ACHN (cell line): ENCODE measurements at places on chromosomes 3 and 15.

DNA sequence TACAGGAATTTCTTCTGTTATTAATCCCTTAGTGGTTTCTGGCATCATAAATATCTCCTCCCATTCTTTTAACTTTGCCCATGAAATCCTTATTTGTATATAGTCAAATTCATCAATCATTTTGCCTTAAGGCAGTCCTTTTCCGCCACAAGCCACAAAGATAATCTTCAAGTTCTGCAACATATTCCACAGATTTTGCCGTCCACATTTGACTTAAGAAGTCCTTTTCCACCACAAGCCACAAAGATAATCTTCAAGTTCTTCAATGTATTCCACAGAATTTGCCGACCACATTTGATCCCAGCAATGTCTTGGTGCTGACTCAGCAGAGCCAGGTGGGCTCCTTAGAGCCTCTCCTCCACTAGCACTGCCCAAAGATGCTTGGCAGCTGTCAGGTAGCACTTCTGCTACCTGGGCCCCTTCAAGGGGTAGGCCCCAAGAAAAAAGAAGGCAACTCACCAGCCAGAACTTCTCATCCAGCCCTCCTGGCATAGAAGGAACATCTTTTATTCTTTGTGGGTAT is 35.0 kb downstream of the SEC22C start:
- DNase-seq: no peak

GRCh38 chr3:41224120-41224806 is 25.0 kb downstream of the CTNNB1 start:
- DNase-seq: peak; percentile 6

DNA sequence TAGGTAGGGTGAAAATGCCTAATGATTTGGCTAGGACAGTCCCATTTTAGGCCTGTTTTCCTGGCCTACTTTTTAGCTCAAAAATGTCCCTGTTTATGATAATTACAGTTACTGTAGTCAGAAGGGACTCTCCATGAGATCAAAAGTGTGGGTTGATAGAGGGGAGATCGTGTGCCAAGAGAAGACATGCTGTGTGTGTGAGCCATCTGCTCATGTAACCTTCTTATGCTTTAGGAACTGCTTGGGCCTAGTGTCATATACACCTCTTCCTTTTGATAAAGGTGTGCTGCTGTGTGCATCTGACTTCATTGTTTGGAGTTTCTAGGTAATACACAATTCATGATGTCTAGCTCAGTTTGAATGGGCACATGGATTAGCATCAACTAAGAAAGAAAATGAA is 786.5 kb downstream of the PDCD6IP start:
- DNase-seq: no peak

DNA sequence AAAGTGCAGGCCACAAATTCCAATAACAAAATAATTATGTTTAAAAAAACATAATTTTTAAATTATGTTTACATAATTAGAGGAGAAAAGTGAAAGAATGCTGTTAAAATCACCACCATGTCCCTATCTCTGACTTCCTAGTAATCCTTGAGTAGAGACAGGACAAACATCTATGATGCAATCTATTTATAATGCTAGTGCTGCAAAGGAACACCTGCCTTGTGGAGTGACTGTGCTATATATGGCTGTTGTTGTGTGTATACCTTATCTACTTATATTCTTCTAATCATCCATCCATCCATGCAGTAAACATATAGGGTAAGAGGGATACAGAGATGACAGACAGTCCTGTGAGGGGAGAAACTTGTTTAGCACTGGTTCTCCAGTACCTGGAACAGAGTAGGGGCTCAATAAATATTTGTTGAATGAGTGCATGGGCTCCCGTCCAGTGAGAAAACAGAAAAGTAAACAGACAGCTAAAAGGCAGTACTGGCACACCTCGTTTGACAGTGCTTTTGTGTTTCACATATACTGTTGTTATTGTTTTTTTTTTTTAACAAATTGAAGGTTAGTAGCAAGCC is 229.3 kb upstream of the UBE2E1 start:
- no peak for DNase-seq

- DNase-seq: no peak
Observed at GRCh38 chr15:40590667-40591050, 3.4 kb upstream of the KNL1 start.

GRCh38 chr15:101551696-101552591 is 62.4 kb upstream of the PCSK6 start:
- DNase-seq: no peak

DNA sequence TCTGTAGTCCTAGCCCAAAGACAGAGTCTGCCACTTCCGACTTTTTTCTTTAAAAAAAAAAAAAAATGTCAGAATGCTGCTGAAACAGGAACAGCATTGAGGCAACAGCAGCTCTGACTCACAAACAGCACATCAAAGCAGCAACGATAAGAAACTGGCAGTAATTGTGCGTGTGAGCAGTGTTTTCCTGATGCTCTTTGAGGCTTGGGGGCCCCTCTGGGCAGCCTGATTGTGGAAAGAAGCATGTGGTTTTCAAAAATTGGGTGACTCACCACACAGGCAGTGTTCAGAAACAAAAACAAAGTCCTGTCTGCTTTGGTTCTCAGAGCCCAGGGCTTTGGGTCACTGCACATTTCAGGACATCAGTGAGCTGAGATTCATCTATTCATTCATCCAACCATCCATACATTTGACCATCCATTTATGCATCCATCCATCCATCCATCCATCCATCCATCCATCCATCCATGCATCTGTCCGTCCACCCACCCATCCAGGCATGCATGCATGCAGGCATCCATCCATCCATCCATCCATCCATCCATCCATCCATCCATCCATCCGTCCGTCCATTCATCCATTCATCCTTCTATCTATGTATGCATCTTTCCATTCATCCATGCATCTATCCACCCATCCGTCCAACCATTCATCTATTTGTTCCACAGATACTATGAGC is 308.4 kb downstream of the RPLP1 start:
- DNase-seq: peak; percentile 75

- no peak for DNase-seq
Observed at GRCh38 chr3:95438274-95438673, 1375.4 kb downstream of the NSUN3 start.

- DNase-seq: no peak
Observed at GRCh38 chr3:115660646-115661337, 37.5 kb downstream of the GAP43 start.

DNA sequence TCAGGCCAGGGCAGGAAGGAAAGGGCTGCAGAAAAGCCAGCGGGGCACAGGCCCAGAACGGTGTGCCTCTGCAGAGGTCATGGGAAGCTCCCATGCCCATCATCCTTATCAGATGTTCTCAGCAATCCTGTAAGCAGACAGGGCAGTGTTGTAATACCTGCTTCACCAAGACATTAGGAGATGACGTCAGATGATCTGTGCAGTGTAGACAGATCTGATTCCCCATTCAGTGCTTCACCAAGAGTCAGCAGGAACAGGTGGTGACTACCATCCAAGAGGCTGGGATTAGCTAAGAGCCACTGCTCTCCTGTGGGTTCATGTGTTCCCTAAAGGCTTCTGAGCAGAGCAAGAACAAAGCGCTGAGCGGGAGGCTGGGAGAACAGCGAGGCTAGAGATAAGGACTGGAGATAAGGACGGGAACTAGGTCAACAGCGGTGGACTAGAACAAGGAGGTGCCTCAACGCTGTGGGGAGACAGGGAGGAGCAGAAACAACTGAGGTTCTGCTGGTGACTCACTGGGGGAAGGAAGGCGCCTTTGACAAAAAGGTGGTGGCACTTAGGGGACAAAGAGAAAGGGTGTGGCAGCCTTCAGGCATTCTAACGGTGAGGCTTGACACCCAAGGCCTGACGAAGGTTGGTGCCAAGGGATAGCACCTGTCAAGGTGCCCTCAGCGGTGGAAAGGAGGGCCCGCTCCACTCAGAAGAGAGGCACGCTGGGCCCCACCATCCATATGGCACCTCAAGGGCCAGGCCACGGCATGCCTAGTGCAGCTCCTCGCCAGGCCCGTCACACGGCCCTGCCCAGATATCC is 28.4 kb downstream of the CCDC12 start:
- DNase-seq: no peak

GRCh38 chr3:36649125-36649524 is 115.2 kb downstream of the DCLK3 start:
- no peak for DNase-seq

GRCh38 chr3:50591196-50591741 is 20.3 kb downstream of the CISH start:
- DNase-seq: no peak

GRCh38 chr3:23587513-23587912 is 218.2 kb upstream of the UBE2E1 start:
- no peak for DNase-seq

DNA sequence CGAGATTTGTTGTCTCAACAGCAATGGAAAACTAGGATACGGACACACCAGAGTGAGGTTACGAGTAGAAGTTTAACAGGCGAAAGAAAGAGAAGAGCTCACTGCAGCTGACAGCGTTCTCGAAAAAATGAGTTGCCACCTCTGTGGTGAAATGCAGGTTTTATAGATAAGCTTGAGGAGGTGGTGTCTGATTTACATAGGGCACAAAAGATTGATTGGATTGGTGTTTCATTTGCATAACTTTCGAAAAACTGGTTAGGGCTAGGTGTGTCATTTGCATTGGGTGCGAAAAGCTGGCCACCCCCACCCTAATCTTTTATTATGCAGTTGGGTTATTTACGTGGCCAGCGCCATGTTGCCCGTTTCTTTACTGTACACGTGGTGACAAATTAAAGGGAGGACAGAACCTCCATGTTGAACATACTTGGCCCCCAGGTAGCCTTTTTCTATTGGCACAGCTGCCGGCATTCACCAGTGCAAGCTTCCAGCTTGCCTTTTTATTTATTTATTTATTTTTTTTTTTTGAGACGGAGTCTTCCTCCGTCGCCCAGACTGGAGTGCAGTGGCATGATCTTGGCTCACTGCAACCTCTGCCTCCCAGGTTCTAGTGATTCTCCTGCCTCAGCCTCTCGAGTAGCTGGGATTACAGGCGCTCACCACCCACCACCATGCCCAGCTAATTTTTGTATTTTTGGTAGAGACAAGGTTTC is 8.3 kb downstream of the IFT122 start:
- DNase-seq: peak; percentile 10

DNA sequence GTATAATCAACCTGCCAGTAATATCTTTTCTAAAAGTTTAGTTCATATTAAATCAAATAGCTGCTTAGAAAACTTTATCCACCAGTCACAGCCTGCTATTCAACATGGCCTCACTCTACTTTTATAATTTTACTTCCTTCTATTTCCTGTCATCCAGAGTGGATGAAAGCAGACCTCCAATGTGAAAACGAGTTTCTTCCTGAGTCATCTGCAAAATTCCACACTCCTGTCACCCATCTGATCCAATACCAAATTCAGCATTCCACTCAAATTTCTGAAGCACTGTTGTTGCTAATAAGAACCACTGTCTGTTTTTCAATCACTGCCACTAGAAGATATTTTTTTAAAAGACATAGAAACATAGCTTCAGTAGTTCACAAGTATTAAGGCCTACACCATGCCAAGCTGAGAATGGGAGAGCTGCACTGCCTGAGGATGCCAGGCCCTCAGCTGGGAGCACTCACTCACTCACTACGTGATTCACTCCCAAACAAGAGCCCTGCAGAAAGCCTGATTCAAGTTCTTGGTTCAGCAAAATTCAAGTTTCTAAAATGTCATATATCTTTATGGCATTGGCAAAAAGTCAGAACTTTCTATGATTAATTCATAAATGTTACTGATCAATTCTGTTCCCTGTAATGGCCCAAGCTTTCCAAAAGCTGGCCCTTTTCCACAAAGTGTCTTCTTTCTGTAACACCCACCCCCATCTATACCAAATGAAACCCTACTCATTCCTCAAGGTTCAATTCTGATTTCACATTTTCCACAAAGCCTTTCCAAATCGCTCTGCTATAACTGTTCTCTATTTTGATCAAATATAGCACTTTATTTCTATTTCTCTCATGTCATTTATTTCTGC is 82.9 kb downstream of the FSIP1 start:
- no peak for DNase-seq

GRCh38 chr15:29410338-29410737 is 140.7 kb upstream of the NSMCE3 start:
- no peak for DNase-seq

GRCh38 chr3:135310317-135310716 is 515.3 kb downstream of the EPHB1 start:
- peak; percentile 0 for DNase-seq

DNA sequence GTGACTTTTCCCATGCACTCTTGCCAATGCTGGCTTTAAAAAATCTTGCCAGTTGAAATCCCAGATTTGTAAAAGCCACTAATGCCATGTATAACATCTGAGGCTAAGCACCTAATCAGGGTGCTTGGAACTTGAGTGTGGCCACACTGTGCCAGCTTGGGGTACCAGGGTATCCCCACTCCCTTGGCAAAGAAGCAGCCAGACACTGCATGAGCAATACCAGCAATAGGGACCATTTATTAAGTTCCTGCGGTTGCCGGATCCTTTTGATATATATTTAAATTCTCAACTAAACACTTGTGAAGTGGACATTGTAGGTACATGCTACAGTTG is 2.2 kb upstream of the RHCG start:
- DNase-seq: no peak

DNA sequence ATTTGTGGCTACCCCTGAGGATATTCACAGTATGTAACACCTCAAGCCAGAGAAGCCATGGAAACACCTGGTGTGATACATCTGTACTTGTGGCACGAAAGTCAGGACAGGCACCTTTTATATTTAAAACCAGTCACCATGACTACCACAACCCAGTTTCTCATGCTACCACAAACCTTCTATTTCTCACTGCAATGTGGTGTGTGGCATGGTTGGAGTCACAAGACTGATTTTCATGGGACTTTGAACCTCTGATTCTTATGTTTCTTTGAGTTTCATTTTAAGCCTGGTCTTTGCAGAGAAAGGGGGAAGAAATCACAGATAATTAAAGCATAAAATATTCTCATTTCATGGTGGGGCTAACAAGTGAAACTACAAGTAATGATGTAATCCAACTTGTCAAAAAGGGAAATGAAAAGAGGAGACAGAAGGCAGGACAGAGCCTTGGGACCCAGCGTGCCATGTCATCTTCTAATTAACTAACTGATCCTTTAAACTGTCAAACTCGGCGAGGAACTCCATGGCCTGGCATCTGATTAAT is 175.9 kb downstream of the PDZRN3 start:
- no peak for DNase-seq

- no peak for DNase-seq
Observed at GRCh38 chr15:88898736-88899135, 3.4 kb upstream of the HAPLN3 start.

- DNase-seq: no peak
Observed at GRCh38 chr3:127667119-127667681, 5.6 kb upstream of the ABTB1 start.

GRCh38 chr3:14169871-14170270 is 8.5 kb downstream of the XPC start:
- DNase-seq: no peak

- DNase-seq: peak; percentile 41
Observed at GRCh38 chr3:4744405-4745234, 234.6 kb upstream of the BHLHE40 start.

DNA sequence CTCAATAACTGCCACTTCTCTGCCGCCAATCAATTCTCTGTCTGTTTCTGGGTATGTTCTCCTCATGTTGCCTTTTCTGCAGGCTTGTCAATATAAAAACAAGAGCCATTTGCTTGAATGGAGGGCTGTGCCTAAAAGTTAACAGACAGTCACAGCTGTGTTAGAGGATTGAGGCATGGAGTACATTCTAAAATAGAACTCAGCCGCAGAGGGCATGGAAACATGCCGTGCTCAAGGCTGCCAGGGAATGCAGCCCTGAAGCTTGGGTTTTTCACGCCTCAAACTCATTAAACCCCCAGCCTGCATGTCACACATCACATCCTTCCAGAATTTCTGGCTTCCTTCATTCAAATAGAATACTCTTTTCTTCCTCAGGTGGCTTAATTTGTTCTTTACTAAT is 166.6 kb downstream of the TPRG1 start:
- no peak for DNase-seq
